NCI-H1105 (cell line): ENCODE measurements at places on chromosomes 1 and 21.

GRCh38 chr21:38120984-38121855 is 135.6 kb upstream of the KCNJ15 start:
- DNase-seq = no peak

- DNase-seq = no peak
Measured at GRCh38 chr1:178938959-178939317, 68.1 kb upstream of the ANGPTL1 start.

GRCh38 chr1:11842154-11843041 is 5.2 kb downstream of the NPPA start:
- DNase-seq = no peak

DNA sequence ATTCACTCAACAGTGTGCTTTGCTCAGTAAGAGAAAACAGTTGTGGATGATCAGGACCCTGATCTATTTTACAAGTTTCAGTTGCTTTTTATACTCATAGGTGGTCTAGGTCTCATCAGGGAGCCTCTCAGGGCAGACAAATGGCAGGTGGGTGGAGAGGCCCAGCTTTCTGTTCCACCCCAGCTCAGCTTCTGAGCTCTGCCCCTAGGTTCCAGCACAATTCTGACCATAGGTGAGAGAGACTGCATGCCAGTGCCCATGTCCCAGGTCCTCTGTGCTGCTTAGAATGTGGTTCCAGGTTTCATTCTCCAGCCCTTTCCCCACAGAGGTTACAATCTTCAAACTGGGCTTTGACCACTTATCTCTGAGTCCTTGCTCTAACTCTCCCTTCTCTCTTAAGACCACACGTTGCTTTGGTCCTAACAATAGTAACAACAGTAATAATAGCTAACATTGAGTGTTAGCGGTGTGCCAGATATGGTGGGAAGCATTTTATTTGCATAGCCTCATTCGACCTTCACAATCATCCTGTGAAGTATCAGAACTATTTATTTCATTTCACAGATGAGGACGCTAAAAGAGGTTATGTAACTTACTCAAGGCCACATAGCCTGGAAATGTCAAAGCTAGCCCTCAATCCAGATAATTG is 19.6 kb upstream of the DUSP10 start:
- no peak for DNase-seq

DNA sequence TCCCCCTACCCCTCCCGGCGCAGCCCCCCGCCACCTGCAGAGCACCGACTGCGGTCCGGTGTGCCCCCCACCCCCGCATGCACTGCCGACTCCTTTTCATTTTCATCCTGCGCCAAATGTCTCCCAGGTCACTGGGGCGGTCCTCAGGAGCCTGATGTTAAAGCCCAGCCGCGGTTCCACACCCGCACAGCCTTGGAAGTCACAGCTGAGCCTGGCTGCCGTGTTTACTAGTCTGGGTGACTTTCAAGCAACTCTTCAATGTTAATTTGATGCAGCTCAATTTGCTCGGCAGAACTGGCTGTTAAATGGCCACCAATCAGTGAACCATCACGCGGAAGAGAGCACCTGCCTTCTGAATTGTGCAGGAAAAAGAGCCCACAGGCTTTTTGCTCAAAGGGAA is 27.2 kb downstream of the THAP3 start:
- DNase-seq = no peak

- DNase-seq = no peak
Measured at GRCh38 chr1:175840787-175841186, 97.4 kb upstream of the TNR start.

DNA sequence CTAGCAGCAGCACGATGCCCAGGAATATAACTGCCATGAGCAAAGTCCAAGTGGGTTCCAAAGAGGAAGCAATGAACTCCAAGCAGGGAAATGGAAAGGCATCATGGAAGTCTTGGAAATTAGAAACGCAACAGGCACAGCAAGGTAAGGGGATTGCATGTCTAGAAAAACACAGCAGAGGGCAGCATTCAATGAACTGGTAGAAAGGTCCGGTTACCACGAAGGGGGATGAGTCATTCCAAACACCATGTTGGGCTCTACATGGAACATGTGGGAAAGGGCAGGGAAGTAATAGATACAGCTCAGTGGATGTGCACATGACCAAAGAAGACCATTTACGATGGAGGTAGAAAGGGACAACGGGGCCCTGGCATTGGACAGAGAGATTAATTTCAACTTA is 36.4 kb downstream of the RXRG start:
- peak; percentile 46 for DNase-seq

DNA sequence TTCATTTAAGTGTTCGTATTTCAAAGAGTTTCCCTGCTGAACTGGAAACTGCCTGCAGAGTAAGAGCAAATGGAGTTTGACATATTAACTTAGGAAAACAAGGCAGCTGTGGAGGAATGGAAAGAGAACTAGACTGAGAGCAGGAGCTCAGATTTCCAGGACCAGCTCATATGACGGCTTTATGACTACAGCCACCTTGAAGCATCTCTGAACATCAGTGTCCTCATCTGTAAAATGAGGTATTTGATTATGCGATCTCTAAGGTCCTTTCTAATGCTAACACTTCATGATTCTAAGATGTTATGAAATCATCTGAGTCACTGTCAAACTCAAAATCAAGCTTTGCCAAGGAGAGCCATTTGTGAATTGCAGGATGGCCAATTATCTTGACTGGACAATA is 112.3 kb downstream of the PRRX1 start:
- DNase-seq = no peak

- DNase-seq = no peak
Measured at GRCh38 chr1:36425791-36426190, 24.5 kb downstream of the OSCP1 start.

DNA sequence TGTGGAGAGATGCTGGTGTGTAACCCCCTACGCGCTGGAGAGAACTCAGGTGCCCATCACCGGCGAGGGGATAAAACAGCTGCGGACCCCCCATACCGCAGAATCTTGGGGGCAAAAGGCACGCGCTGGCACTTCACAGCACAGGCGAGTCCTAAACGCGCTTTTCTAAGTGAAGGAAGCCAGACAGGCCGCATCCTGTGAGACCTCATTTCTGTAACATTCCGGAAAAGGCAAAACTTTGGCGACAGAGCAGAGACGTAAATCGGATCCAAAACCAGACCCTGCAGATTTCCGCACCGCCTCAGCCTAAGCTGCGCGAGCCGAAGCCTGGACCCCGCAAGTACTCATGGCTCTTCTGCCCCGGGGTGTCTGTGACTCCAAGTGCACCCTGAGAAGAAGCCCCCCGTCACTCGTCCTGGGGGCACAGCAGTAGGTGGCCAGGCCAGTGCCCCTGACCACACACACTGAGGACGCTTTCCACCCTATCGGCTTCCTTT is 60.9 kb downstream of the SLX9 start:
- no peak for DNase-seq

GRCh38 chr1:193216920-193217319 is 30.5 kb upstream of the B3GALT2 start:
- DNase-seq = no peak

DNA sequence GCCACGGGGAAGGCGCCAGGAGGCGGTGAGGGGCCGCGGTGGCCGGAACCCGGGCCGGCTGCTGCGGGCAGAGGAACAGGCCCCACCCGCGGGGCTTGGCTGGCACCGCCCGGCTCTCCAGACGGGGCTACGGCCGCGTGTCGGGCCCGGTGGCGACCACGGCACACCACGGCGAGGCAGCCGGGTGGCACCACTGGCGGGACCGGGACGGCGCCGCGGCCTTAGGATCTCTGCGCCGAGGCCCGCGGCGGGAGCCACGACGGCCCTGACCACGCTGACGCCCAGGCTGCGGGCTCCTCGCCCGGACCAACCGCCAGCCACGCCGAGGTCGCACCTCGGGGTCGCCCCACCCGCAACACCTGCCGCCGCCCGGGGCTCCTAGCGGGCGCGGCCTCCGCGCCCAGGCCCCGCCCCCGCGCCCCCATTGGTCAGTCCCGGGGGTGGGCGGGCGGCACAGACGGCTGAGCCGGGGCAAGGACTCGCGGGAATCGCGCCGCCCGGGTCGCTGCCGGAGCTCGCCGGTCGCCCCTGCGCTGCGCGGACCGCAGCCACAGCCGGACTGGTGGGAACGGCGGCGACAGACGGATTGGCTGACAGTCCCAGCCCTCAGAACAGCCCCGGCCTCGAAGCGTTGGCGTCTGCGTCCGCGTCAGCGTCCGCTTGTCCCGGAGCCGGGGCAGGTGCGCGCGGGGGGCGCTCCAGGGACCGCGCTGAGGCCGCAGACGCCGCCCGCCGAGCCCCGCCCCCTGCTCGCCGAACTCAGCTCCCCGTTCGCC is at the start of gene BMP8A:
TSS of gene BMP8A (plus strand) at position 491 of the 776 bp plus-strand sequence. CDS start 356 bp downstream, outside the sequence.
- peak; percentile 89 for DNase-seq

DNA sequence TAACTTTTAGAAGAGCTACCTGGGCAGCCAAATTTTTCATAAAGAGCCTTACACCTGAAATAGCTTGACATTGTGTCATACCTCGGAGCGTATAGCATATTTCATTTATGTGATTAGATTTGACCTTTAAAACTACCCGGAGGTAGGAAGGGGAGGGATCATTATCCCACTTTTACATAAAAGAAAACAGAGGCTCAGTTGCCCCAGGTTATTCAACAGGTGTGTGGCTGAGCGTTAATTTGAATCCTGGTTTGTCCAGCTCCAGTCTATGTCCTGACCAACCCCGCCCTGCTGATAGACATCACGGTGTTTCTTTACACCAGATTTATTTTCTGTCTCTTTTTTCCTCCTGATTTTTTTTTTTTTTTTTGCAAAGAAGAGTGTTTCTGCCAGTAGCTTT is 39.7 kb downstream of the PBX1 start:
- DNase-seq = no peak

- DNase-seq = no peak
Measured at GRCh38 chr1:41152622-41153044, 89.5 kb downstream of the SCMH1 start.

DNA sequence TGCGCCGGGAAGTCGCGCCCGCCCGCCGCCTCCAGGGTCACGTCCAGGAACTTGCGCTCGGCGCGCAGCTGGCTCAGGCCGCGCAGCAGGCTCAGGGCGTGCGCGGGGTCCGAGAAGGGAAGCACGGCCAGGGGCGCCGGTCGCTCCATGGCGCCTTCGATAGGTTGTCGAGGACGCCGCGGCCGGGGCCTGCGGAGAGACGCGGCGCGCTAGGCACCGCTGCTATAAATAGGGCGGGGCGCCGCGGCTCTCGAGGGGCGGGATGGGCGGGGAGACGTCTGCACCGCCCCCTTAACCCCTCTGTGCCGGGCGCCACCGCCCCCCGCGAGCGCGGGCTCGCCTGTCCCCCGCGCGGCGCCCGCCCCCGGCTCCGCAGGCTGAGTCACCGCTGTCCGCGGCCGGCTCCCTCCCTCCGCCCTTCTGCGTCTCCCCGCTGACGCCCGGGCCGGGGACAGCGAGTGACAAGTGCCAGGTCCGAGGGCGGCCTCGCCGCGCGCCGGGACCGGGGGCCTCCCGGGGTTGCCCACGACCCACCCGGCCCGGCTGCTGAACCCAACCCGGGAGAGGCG is at the start of gene KLHL21:
TSS of gene KLHL21 (minus strand) at position 201 of the 569 bp plus-strand sequence. CDS start at position 149, 52 bp downstream.
- DNase-seq = peak; percentile 58

DNA sequence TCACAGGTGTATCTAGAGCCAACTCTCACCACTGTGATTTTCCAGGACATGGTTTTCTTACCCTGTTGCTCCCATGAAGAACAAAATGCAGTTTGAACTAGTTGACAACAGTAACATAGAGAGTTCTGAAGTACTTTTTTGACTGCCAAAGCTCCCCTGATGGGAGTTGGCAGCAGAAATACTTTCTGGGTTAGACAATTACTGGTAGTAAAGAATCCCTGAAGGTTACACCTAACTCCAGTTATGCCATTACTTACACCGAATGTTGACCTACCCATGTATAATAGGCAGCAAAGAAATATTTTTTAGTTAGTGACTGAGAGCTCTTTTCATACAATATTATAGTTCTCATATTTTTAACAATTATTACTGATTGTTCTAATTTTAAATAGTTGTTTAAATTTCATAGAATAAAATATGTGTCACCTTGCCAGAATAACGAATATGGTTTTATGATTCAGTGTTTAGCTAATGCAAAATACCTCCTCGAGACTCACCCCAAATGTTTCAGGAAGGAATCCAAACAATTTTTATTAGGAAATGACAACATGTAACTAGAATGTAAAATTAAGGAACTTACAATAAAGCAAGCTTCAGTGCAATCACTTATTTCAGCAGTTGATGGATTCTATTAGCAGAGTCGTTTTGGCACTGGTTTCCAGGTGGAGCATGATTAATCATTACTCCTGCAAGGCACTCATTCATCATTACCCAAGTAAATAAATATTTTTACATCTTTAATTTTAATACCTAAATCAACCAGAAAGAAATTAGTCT is 237.6 kb downstream of the MRPL39 start:
- no peak for DNase-seq

- peak; percentile 24 for DNase-seq
Measured at GRCh38 chr1:110337704-110338308, 1.4 kb upstream of the RBM15 start.

DNA sequence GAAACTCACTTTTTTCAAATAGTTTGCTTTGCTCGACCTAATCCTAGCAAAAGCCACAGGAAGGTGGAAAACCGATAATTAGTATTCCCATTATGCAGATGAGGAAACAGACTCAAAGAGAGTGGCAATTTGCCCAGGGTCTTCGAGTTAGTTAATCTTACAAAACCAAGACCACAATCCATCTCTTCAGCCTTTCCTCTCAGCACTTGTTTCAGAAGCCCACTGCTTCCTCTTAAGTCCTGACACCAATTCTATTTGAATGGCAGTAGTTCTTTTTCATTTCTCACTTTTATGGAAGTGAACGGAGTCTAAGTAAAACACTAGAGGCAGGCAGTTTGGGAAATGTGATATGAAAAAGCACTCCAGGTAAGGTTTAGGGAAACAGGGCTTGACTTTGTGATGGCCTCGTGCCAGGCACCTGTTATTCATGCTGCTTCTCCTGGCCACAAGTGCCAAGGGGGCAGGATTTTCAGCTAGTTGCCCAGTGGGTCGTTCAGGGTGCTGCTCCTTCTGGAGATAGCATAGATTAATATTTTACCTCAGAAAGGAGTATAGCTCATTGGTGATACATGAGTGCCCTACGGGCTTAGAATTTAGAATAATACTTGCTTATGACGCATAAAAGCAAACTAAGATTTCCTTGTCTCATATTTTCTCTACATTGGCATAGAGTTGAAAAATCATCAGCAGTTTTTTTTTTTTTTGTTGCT is 76.6 kb upstream of the NRIP1 start:
- DNase-seq = peak; percentile 79

DNA sequence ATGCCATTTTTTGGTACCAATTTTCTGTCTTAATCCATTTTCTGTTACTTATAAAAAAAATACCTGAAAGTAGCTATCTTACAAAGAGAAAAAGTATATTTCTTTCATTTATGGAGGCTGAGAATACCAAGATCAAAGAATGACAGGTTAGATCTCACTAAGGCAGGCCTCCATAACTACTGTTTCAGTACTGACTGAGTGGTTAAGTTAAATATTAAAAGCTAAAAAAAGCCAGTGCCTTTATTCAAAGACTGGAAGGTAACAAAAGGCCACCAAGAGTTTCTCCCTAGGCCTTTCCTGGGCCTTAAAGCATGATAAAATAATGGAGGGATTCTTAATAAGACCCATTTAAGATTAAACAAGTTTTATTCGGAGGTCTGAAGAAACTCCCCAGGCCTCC is 687.7 kb upstream of the ADGRL4 start:
- no peak for DNase-seq

GRCh38 chr1:10658396-10659066 is 137.9 kb downstream of the CASZ1 start:
- DNase-seq = no peak
